ENCODE measurements at places on chromosomes 5 and 9.

DNA sequence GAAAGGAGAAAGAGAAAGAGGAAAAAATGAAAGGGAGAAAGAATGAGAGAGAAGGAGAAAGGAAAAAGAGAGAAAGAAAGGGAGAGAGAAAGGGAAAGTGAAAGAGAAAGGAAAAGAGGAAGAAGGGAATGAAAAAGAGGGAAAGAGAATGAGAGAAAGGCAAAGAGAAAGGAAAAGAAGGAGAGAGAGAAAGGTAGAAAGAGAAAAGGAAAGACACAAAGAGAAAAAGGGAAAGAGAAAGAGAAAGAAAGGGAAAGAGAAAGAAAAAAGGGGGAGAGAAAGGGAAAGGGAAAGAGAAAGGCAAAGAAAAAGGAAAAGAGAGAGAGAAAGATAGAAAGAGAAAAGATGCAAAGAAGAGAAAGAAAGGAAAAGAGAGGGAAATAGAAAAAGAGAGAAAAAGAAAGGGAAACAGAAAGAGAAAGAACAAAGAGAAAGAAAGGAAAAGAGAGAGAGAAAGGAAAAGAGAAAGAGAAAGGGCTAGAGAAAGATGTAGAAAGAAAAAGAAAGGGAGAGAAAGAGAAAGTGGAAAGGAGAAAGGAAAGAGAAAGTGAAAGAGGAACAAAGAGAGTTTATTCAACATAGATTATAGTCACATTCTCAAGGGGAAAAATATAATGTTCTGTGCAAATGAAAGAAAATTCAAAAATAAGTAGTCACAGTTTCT, 165.2 kb downstream of the TMEM38B start:
- no peak for DNase-seq

DNA sequence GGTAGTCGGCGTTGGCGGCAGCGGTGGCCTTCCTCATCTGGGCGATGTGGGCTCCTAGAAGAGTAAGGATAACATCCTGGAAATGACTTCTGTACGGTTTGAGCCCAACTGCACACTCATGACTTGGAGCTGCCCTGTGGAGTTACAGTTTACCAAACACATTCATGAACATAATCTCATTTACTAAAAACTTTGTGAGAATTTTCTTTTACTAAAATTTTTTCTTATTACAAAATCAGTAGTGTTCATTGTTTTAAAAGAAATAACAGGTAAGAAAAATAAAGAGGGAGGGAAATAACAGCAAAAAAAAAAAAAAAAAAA, 5.3 kb downstream of the FOXE1 start:
- DNase-seq: no peak

DNA sequence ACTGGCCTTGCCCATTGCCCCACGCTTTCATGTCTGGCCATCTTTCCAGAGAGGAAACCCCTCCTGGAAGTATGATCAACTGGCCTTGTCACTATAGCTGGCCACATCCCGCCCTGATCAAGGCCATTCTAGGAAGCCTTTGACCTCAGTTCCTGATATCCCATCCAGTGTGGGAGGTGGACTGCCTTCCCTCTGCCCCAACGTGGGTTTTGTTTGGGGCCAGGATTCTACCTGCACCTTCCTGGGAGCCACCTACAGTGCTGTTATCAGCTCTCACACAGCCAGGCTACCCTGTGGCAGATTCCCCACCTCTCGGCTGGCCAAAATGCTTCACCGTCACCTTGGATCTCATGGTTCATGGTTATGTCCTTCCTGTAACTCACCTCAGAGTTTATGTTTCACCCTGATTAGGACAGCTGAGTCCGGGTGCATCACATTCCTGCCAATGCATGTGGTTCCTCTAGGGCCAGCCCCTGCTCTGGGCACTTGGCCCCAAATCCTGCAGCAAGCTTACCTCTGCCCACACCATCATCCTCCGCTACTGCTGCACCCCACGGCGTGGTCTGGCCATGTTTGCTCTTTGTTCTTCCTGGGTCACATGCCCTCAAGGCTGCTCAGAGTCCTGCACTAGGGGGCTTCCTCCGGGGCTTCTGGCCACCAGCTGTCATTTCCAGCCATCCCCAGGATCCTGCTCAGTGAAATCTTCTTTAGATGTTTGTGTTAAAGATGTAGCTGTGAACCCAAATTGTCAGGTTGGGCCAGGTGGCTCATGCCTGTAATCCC, 24.2 kb upstream of the S1PR3 start:
- no peak for DNase-seq

DNA sequence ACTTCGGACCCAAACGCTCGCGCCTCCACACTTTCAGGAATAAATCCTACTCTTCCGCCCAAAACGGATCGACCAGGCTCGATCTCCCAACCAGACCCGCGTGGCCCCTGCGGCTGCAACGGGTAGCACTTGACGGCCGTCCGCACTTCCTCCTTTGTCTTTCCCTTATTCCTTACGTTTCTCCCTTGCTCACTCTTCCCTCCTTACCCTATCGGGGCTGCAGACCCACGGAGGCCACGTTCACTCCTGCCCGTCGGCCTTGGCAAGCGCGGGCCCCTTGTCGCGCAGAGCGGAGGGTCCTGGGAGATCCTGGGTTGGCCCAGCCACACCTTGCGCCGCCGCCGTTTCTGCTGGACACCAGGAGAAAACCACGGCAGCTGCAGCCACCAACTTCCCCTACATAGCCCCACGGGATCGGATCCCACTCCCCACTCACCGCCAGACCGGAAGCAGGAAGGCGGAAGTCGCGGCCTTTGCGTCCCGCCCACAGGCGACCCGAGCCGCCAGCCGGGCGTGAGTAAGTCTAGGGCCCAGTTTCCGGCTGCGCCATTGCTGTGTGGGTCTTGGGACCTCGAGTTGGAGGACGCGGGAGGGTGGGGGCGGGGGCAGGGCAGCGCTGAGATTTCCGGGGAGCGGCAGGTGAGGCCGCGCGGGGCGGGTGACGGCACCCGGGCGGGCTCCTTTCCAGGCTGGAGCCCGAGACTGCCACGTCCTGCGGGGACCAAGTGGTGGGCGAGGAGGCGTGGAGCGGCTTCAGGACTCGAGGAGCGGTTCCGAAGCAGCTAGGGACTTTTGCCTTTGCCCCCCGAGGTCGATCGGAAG, at the start of gene SMIM15:
Gene SMIM15, minus strand, starts transcription at position 459 of the 822 bp plus-strand sequence. CDS start 2,297 bp downstream, outside the sequence.
- peak; percentile 80 for DNase-seq

GRCh38 chr5:54837981-54838380, 147.4 kb downstream of the ESM1 start:
- no peak for DNase-seq

GRCh38 chr5:36728697-36729543, 122.5 kb downstream of the SLC1A3 start:
- peak; percentile 77 for DNase-seq

DNA sequence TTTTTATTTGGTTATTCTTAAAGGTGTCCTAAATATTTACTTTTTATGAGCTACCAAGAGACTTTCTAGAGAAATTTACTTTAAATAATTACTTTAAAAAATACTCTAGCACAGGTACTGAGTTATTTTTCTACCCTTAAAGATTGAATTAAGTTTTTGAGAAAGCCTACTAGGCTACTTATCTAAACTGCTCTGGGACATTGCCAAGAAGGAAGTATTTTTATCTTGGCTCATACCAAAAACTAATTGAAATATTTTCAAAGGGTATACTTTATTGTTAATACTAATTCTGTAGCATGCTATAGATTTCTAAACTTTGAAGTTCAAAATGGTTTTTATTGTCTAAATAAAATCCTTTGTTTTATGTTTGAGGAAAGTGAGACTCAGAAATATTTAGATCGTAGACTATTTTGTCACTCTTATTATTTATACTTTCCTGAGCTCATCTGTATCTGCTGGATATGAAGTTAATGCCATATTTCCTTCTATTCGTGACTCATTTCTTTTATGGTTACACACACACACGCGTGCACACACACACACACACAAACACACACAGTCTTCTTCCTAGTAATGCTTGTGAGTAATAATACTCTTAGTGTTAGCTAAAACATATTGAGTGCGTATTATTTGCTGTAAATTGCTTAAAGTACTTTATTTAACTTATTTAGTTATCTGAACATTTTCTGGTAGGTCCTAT, 89.5 kb downstream of the MAN2A1 start:
- no peak for DNase-seq

DNA sequence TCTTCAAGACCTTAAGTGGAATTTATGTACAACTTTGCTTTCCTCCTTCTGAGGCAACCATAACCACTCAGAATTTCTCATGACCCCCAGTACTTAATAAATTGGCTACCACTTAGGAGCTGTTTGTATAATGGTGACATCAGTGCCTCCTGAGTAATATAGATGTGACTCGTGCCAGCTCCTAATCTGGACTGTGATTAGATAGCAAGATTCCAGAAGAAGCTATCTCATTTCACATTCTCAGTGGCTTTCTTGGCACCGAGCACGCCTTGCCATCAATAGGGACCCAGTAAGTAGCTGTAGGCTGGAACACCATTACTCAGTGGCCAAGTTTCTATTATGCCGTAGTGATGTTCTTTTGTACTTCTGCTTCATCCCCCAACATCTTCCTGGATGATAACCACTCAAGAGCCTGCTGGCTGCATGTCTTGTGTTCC, 228.8 kb downstream of the CD180 start:
- DNase-seq: no peak

DNA sequence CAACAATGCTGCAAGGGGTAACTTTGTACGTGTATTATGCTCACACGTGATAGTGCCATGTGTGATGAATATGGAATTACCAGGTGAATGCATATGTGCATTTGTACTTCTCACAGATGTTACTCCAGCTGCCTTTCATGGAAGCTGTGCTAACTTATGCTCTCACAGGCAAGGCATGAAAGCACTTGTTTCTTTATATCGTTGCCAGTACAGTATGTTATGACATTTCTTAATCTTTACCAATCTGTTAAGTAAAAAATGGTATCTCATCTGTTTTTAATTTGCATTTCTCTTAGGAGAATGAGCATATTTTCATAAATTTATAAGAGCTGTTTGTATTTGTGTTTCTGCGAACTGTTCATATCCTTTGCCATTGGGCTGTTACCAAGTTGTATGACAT, 311.8 kb upstream of the DMRT1 start:
- no peak for DNase-seq

DNA sequence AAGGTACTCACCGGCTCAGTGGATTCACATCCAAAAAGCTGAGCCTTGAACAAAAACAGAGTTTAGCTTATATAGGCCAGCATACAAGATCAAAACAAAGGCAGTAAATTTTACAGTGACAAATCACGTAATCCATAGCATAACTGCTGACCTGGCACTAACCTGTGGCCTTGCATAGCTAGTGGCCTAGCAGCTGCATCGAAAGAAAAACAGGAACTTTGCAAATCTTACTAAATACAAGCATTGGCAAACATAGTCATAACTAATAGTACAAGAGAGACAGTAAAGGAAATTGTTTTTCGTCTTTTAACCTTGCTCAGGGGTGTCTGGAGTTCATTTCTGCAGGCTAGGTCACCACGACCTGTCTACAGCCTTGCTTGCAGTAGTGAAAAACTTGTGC, 4.8 kb downstream of the HSDL2 start:
- DNase-seq: no peak

GRCh38 chr9:107734256-107735013, 244.9 kb upstream of the KLF4 start:
- no peak for DNase-seq

DNA sequence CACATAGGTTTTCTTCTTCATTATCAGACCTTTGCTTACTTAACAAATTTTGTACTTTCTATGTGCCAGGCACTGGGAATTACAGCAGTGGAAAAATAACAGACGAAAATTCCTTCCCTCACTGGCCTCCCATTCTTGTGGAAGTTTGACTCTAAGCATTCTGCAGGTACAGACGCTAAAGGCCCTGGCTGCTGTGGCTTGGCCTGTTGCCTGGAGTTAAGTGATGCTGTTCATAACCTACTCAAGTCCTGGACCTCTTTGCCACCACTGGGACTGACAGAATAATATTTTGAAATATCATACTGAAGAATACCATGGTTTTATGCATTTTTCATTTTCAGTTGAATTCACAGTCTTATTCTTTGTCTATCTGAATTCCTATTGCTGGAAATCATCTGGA, 97.3 kb upstream of the SPATA31C2 start:
- no peak for DNase-seq

GRCh38 chr5:154478224-154478565, at the start of gene HAND1:
HAND1 (minus strand) TSS chr5:154478227; CDS start chr5:154478008, 219 bp downstream.
- no peak for DNase-seq

GRCh38 chr9:76707510-76707909, 56.7 kb upstream of the PCA3 start:
- DNase-seq: no peak

DNA sequence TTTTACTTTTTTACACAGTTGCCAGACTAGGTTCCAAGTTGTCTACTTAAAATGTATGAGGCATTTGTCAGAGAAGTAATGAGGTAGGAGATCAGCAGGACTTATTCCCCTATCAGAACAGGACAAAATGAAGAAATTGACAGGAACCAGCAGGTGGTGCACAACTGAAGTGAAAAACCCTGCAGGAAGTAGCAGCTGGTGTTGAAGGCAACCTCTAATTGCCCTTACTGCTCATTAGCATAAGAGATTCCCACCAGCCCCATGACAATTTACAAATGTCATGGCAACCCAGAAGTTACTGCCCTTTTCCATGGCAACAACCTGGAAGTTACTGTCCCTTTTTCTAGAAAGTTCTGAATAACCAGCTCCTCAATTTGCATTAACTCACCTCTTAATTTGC, 5.4 kb downstream of the PCDHB15 start:
- no peak for DNase-seq

- no peak for DNase-seq
Measured at GRCh38 chr5:133993185-133993936, 11.4 kb downstream of the VDAC1 start.

DNA sequence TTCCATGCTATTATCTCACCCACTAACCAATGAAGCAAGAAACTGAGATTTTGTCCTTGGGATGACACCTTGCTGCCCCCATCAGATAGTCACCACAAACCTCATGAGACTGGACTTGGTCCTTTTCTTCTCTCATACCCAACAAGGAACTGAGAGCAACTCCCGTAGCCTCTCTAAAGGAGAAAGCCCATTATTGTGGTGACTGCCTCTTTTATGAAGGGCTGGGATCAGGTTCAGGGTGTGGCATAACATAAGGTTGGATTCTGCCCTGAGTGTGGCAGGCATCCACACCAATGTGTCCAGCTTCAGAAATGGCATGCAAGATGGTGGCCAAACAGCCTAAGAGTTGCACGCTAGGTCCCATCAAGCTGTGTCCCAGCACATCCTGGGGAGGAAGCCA, 1.3 kb upstream of the ACTL7A start:
- DNase-seq: no peak

GRCh38 chr5:96096724-96097123, 135.1 kb upstream of the ELL2 start:
- no peak for DNase-seq

GRCh38 chr9:94526951-94527350, 27.9 kb upstream of the PCAT7 start:
- no peak for DNase-seq

DNA sequence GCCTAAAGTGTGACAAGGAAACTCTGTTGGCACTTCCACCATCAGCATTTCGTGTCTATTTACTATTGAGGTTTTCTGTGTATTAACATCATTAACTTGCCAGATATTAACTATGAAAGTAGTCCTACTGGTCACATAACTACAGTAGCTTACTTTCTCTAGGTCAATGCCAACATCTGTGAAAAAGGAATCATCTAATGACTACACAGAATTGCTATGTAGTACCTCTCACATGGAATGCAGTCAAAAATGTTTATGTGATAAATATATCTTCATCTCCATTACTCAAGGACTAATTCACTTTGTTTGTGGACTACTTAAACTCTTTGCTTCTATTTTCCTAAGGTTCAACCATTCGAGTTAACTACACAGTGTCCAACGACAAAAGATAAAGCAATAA, 2.1 kb downstream of the SCAI start:
- no peak for DNase-seq

- no peak for DNase-seq
Measured at GRCh38 chr5:175129121-175129520, 314.9 kb downstream of the DRD1 start.
